ENCODE measurements at places on chromosomes 5 and 9. TPM values are rescaled to one million over a fixed set of nuclear protein-coding genes. Genes with fewer than 3 reads are reported as not detected.

GRCh38 chr5:149488645-149489306 is 62.5 kb downstream of the CSNK1A1 start:
- H3K4me1 ChIP-seq: no peaks in the 10 kb centered on the region
- H3K36me3 ChIP-seq: peaks cover 12% of the 10 kb centered on the region
- H3K27ac ChIP-seq: no peak overlapping the region
- no peaks in the 10 kb centered on the region for H3K27me3 ChIP-seq

DNA sequence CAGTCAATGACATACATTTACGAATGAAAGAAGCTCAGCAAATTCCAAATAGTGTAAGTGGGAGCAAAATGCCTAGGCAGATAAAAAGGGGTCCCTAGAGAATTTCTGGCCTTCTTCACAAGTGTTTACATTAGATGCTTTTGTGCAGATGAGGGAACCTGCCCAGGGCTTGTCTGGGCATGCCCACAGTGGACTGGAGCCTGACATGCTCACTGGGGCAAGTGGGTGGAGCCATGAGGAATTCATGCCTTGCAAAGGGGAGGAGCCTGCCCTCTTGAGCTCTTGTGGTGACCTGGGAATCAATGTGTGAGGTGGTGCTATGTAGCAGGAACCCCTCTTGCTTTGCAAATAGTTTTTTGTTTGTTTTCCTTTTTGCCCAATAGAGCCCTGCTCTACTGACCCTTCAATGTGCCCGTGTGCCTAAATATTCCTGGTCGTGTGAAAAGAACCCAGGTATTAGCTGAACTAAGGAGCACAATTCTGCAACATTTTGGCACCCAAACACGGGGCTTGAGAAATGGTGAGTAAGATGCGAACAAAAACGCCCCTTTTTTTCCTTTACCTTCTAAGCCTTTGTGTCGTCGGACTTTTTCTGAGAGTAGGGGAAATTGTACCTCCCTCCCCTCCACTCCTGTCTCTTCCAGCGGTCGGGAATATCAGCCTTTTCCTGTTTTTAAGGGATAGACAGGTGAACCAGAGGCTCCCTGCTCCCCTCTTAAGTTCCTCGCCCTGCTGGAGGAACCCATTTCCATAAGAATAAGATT is 433.8 kb upstream of the CDH9 start:
- H3K4me3 ChIP-seq: peak overlapping the region; percentile 40
- H3K4me1 ChIP-seq: no peaks in the 10 kb centered on the region
- no peaks in the 10 kb centered on the region for H3K36me3 ChIP-seq
- H3K27ac ChIP-seq: no peak overlapping the region
- H3K27me3 ChIP-seq: no peaks in the 10 kb centered on the region

DNA sequence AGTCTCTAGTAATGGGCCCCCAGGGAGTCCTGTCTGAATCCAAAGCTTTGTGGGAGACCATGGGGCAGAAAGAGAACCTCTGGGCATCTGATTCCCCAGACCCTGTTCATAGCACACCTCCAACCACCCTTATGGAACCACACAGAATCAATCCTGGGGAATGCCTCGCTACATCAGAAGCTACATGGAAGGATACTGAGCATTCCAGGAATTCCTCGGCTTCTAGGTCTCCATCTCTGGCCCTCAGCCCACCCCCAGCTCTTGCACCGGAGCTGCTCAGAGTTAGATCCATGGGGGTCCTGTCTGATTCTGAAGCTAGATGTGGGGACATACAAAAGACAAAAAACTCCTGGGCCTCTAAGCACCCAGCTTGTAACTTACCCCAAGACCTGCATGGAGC is 28.4 kb downstream of the VCP start:
- H3K27ac ChIP-seq: no peak overlapping the region
- H3K27me3 ChIP-seq: no peaks in the 10 kb centered on the region
- H3K4me1 ChIP-seq: no peaks in the 10 kb centered on the region

DNA sequence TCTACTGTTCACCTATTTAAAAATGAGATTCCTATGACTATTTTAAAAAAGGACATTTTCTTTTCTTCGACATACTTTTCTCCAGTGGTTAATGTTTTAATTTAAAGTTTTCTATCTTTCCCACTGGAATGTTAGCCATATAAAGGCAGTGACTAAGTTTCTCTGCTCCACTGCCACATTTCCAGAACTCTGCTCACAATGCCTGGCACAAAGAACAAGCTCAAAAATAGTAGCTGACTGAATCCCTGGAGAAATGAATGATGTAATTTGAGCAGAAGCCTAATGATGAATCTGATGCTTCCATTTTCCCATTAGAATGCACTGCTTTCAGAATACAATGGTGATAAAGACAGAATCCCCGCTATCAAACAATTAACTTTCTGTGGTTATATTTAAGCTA is 817.8 kb downstream of the MTRR start:
- no peak overlapping the region for H3K27ac ChIP-seq
- no peaks in the 10 kb centered on the region for H3K36me3 ChIP-seq
- no peak overlapping the region for H3K4me3 ChIP-seq
- no peaks in the 10 kb centered on the region for H3K27me3 ChIP-seq
- H3K4me1 ChIP-seq: no peaks in the 10 kb centered on the region
- DNase-seq: no peak

- H3K27me3 ChIP-seq: no peaks in the 10 kb centered on the region
- DNase-seq: no peak
- no peaks in the 10 kb centered on the region for H3K36me3 ChIP-seq
- no peak overlapping the region for H3K4me3 ChIP-seq
- no peak overlapping the region for H3K27ac ChIP-seq
These were observed 153.9 kb downstream of the CSNK1G3 start for GRCh38 chr5:123665822-123666371.

GRCh38 chr5:166165596-166165995 is 2125.8 kb upstream of the WWC1 start:
- no peaks in the 10 kb centered on the region for H3K27me3 ChIP-seq
- no peaks in the 10 kb centered on the region for H3K4me1 ChIP-seq
- no peak for DNase-seq
- no peak overlapping the region for H3K4me3 ChIP-seq
- no peak overlapping the region for H3K27ac ChIP-seq

The DBH gene
- not detected for total RNA-seq

The IFNK gene
- not detected for total RNA-seq

Measured in activated T-helper 1 cell treated with anti-CD3 and anti-CD28 coated beads, Interleukin-12 subunit alpha, Interleukin-12 subunit beta, Interleukin-2, Interleukin-4 antibody, amounts not matched to agents 30 ng/mL and 10 ng/mL and 1 ng/mL, durations not matched to agents 14 hours and 24 hours and 36 hours (primary cell).